ENCODE measurements at places on chromosomes 4 and X.

- DNase-seq: no peak
These were observed 69.0 kb downstream of the SLC16A2 start for GRCh38 chrX:74490247-74490646.

DNA sequence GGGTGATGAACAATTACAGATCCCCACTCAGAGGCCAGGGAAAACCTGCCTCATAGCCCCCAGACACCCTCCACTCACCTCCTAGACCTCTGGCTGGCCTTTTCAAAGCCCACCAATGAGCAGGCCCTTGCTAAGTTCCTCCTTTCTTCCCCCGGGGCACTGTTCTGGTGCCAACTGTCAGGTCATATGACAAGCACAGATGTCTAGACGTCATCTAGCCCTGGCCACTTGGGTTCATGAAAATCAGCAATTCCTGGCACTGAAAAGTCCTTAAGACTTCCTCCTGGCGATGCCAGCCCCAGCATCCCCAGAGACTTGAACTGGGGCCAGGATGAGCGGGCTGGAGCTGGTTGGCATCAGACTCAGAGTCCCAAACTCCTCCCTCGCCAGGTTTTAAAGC, 115.6 kb upstream of the NALF2 start:
- no peak for DNase-seq

DNA sequence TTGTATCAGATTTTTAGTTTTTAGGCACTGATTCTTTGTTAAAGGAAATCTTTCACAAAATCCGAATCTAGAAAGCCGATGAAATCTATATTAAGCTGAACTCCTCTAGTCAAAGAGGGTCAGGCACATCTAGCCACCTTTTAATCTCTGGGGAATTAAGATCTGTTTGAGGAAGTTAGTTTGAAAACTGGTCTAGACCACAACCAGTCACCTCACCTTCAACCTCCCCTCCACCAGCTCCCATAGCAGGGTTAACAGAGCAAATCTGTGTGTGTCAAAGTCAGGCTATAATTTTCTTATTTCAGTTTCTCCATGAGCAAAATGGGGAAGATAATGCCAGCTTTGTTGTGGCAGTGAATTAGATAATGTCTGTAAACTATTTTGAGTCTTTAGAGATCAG, 110.0 kb upstream of the IGFBP7 start:
- no peak for DNase-seq

GRCh38 chrX:85243761-85244449, at the start of the genes SATL1 and ZNF711:
SATL1 (minus strand) TSS chrX:85243779; CDS start chrX:85108968, 134,811 bp downstream.
ZNF711 (plus strand) TSS chrX:85243991; CDS start chrX:85247573, 3,582 bp downstream.
- DNase-seq: peak; percentile 38

GRCh38 chr4:153241295-153241694, 37.1 kb downstream of the TRIM2 start:
- no peak for DNase-seq

GRCh38 chrX:69324851-69325250, 159.6 kb upstream of the PJA1 start:
- DNase-seq: no peak

DNA sequence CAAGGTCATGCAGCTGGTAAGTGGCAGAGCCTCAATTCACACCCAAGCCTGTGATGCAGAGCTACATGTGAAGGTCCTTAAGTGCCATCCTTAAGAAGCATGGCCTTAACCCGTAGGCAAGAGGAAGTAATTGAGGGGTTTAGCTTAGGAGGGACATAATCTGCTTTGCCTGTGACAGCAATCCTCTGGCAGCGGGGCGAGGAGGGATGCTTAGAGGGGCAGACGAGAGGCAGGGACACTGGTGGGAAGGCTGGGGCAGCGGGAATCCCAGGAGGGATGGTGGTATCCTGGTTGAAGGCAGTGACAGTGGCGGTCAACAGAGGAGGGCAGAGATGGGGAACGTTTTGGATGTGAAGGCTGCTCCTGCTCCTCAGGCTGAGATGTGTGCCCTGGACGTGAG, 88.1 kb downstream of the EFNB1 start:
- no peak for DNase-seq

DNA sequence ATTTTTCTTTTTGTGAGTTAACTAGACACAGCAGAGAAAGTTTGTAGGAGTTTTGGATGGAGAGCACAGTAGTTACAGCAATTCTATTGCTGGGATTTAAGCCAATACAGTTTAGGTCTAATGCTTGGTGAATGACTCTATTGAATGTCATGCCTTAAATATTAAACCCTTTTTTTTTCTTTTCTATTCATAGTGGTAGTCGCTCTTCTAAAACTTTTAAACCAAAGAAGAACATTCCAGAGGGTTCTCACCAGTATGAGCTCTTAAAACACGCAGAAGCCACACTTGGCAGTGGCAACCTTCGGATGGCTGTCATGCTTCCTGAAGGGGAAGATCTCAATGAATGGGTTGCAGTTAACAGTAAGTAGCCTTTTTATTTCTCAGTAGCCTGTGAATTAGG, 34.8 kb upstream of the DCK start:
- DNase-seq: no peak

- no peak for DNase-seq
These were observed 166.9 kb upstream of the PCDH10 start for GRCh38 chr4:132982151-132982550.

GRCh38 chrX:150324919-150325318, 38.2 kb upstream of the MAMLD1 start:
- no peak for DNase-seq

GRCh38 chr4:111434586-111434985, 710.7 kb upstream of the FAM241A start:
- no peak for DNase-seq

DNA sequence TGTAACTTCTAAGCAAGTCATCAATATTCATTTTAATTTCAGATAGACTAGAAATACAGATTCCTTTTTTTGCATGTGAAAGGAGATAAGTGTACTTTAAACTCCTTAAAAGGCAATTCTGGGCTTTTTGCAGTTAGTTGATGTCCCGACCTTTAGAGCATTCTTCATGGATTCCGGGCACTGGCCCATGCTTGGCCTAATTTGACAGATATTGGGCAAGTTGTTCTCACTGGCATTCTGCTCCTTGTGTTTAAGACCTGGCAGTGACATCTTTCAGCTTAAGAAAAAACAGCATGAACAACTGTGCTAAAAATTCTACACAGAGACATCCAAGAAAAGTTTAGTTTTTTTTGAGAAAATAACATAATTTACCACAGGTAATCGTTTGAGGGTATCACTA, 1037.2 kb downstream of the PCDH18 start:
- no peak for DNase-seq

Data from anterior cingulate cortex (tissue), 58 donors.